RPMI8226 (cell line): ENCODE measurements at places on chromosomes 2 and 18.

GRCh38 chr2:169966454-169966853, 139.2 kb downstream of the UBR3 start:
- DNase-seq, result no peak

DNA sequence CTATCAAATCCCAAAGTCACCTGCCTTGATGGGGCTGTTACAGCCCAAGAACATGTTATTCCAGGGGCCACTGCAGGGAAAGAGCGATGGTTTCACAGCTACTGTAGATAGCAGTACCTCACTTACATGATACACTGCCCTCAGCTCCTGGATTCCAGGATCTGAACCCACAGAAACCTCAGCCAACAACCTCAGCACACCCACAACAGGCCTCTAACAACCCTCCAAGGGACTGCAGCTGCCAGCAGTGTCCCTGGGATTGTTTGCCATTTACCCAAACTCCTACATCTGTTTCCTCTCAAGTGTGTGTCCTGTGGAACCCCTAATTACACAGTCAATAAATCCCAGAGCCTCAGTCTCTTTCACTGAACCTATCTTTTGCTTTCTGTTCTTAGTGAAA, 28.2 kb downstream of the OSBPL1A start:
- DNase-seq, result no peak

- no peak for DNase-seq
Measured at GRCh38 chr2:232489516-232490220, 2.0 kb upstream of the ECEL1 start.

GRCh38 chr2:45168711-45169338, 159.6 kb upstream of the SIX2 start:
- DNase-seq, result no peak

GRCh38 chr2:182814804-182815203, 51.6 kb downstream of the FRZB start:
- no peak for DNase-seq

- DNase-seq, result no peak
Measured at GRCh38 chr2:150625741-150626140, 138.3 kb upstream of the RND3 start.
